CD4-positive, alpha-beta T cell treated with Interleukin-12 subunit alpha and Interleukin-12 subunit beta, for 1 hour (primary cell): ENCODE measurements at places on chromosomes 16 and 17.
A peak's percentile ranks its signal among the peaks of the same experiment; 100 is the strongest.

DNA sequence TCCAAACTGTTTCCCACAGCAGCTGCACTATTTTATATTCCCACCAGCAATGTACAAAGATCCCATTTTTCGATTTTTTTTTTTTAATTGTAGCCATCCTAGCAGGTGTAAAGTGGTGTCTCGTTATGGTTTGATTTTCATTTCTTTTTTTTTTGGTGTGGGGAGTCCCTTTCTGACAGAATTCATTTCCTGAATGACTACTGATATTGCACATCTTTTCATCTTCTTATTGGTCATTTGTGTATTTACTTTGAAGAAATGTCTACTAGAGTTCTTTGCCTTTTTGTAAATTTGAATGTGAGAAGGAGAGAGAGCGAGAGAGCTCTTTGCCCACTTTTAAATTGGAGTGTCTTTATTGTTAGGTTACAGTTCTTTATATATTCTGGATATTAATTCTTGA is 14.0 kb downstream of the CYB5B start:
- DNase-seq = no peak

DNA sequence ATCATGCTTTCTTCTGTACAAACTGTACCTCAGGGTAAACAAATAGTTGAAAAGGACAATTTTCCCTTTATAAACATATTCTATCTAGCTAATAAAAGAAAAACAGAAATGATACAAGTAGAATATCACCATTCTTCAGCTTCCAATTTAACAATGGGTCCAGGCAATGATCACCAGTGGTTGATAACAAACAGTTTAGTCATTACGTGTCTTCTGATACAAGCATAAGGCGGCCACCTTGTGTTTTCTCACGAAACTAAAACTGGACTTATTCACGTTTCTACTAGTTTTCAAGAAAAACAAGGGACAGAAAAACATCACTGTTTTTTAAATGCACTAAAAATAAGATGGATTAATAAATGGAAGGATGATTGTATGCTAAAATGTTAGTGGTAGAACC is 58.3 kb downstream of the STH start:
- DNase-seq = no peak

GRCh38 chr17:63041722-63042121 is 75.7 kb downstream of the TANC2 start:
- no peak for DNase-seq

DNA sequence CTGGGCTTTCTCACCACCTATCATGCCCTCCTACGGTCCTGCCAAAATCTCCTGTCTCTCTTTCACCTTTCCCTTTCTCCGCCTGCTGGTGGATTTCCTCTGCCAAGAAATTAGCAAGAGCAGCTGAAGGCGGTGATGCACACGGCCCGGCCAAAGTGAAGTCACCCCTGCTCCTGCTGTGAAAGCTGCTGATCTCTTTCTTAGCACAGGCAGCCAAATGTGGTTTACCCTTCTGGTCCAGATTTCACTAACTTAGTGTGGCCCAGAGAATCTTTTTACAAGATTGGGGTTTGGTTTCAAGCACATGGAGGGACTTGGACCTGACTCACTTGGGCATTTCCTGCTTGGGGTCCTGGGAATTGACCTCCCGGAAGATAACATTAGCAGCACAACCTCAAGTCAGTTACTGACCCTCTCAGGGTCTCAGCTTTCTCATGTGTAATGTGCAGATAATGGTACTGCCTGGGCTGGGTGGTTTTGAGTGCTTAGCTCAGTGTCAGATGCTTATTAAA is 155.7 kb downstream of the SOCS1 start:
- no peak for DNase-seq

DNA sequence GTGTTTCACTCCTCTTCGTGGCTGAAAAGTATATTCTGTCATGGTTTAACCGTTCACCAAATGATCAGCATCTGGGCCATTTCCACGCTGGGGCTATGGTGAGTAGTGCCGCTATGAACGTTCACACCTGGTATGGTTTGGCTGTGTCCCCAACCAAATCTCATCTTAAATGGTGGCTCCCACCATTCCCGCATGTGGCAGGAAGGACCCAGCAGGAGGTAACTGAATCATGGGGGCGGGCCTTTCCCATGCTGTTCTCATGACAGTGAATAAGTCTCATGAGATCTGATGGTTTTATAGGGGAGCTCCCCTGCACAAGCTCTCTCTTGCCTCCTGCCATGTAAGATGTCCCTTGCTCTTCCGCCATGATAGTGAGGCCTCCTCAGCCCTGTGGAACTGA is 45.7 kb upstream of the ZNF469 start:
- DNase-seq = no peak

DNA sequence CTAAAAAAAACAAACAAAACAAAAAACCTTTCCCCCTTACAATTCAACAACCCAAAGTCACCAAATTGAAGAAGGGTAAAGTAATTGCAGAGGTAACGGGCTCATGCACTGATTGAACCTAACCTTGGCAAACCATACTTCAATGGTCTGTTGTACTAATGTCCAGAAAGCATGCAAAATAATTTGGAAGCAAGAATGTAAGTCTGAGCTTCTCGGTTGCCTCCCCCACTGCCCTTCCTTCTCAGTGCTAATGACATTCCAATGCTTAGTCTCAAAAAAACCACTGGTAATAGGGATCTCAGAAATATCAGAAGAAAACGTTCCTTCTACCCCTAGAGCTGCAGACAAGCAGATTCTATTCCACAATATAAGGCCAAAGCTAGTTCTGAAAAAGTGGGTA is 15.8 kb downstream of the KRABD2 start:
- DNase-seq = no peak

DNA sequence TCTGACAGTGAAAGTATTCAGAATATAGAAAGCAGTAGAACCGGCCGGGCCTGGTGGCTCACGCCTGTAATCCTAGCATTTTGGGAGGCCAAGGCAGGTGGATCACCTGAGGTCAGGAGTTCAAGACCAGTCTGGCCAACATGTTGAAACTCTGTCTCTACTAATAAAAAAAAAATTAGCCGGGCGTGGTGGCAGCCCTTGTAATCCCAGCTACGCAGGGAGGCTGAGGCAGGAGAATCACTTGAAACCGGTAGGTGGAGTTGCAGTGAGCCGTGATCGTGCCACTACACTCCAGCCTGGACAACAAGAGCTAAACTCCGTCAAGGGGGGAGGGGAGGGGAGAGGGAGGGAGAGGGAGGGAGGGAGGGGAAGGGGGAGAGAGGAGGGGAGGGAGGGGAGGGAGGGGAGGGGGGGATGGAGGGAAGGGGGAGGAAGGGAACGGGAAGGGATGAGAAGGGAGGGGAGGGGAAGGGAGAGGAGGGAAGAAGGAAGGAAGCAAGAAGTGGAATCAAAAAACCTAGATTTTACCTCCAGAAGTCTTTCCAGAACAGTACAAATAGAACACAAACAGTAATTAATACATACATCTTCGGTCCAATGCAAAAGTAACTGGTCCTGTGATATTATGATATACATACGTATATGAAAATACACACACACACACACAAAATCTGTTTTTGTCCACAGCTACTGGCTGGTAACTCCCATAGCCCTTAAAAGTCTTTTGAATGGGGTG is 10.9 kb upstream of the NT5C start:
- DNase-seq = no peak

- DNase-seq = no peak
These were observed 3.7 kb upstream of the TMEM231 start for GRCh38 chr16:75559564-75560372.

- DNase-seq = peak; percentile 29
These were observed 38.4 kb downstream of the UTP18 start for GRCh38 chr17:51298508-51299371.

- no peak for DNase-seq
These were observed 26.0 kb downstream of the TAC4 start for GRCh38 chr17:49821916-49822315.

DNA sequence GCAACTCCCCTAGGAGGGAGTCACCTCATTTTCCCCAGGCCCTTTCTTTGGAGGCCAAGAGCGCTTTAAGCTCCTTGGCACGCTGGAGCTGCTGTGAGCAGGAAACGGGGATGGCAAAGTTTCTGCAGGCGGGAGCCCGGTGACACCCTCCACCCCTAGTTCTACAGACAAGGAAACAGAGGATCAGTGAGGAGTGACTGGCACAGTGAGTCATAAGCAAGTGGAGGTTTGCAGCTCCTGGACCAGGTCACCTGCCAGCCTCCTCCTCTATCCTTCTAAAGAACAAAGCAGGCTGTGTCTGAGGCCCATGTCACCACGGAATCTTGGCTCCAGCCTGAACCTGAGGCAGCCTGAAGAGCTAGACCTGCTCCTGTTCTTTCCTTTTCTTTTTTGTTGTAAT is 141.9 kb downstream of the TMEM132E start:
- DNase-seq = no peak

GRCh38 chr16:48014349-48015135 is 141.3 kb downstream of the ABCC12 start:
- no peak for DNase-seq

- no peak for DNase-seq
These were observed 182.6 kb downstream of the LGALS9B start for GRCh38 chr17:20284570-20285295.

- DNase-seq = no peak
These were observed 481.9 kb downstream of the SOX9 start for GRCh38 chr17:72602517-72603419.

GRCh38 chr17:47401100-47401499 is 77.3 kb downstream of the EFCAB13 start:
- DNase-seq = no peak

- DNase-seq = no peak
These were observed 93.8 kb downstream of the PGS1 start for GRCh38 chr17:78472035-78472905.

- peak; percentile 68 for DNase-seq
These were observed 4.6 kb upstream of the ATP2A1 start for GRCh38 chr16:28873543-28874201.

DNA sequence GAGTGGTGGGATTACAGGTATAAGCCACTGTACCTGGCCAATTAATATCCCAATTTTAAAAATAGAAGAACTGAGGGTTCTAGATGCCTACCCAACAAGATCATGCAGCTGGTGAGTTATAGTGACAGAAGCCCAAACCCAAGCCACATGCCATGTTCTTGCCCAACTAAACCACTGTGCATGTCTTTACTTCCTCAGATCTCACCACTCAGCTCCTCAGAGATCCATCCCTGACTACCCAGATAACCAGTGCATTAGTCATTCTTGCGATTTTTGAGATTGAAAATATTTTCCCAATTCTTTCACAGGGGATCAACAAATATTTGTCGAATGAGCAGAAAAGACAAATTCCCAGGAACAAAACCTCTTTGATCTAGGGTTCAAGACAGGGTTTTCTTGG is 303.1 kb downstream of the CBLN1 start:
- no peak for DNase-seq

GRCh38 chr17:59353106-59353854 is 21.8 kb downstream of the YPEL2 start:
- DNase-seq = no peak

- DNase-seq = no peak
These were observed 12.7 kb upstream of the N4BP1 start for GRCh38 chr16:48622456-48623303.

GRCh38 chr17:73679476-73679875 is 35.2 kb upstream of the SDK2 start:
- no peak for DNase-seq

DNA sequence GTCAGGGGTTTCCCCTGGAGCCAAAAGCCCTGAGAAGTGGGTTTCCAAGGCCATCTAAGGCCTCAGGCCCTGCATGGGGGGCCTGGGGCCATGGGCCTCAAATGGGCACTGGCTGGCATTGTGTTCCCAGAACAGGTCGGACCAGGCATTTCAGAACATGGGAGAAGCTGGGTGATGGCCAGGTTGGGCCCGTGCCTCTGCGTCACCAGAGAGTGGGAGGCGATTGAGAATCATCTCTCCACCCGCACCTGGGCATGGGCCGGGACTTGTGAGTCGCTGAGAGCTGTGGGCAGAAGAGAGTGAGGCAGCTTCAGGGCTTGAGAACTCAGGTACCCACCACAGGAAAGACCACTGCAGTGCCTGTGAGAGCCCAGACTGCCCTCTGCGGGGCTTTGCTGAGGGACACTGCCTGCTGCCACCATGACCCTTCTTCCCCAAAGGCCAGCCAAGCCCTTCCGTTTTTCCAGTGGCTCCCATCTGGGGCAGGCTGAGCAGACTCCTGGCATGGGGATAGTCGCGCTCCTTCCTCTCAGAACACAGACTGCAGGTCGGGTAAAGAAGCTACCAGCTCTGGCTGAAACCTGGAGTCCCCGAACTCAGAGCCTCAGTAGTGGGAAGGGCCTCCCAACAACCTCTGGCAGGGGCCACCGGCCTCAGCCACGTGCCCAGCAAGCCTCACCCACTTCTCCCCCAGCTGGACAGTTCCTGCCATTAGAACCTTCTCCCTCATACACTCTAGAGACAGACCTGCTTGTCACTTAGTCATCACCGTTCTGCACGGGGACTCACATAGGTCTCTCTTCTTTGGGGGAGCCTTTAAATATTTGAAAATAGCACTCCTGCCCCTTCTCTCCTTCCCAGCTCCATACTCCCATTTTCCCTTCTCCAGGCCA is 1.6 kb downstream of the RAB11FIP4 start:
- DNase-seq = no peak

DNA sequence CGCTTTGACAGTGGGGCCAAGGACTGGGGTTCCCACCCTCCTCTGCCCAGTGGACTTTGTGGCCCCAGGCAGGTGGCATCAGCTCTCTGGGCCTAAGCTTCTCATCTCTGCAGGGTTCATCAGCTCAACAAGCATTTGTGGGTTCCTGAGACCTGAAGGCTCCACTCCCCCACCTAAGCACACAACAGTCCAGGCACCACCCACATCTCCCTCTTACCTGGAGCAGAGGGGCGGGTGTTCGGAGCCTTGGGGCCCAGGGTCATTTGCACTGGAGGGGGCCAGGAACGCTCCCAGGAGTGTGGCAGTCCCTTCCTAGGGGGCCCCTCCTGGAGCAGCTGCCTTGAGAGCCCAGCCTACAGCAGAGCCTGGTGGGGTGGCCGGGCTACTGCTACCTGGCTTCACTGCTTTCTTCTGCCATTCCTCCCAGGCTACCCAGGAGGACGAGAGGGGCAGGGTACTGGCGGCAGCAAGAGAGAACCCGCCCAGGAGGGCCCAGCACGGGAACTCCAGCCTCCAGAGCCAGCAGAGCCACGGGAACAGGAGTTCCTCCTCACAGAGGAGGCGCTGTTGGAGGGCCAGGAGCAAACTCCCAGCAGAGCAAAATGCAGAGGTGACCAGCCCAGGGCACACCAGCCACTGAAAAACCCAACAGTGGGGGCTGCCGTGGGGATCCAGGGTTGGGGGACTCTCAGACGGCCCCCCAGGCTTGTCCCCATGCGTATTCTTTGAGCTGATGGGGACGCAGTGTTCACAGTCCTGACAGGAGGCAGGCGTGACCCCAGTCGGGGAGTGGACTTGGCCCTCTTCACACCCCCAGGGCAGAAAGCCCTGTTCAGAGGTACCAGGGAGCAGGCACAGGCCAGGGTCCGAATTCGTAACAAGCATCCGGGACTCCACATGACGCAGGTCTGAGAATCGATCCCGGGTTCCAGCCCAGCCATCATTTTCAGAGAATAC is 35.1 kb upstream of the SLC38A10 start:
- DNase-seq = no peak
